ENCODE measurements at places on chromosomes 16 and 17. TPM values are rescaled to one million over a fixed set of nuclear protein-coding genes. Genes with fewer than 3 reads are reported as not detected.

Gene PRKCB
- total RNA-seq: 76.0 TPM

Gene MT1X
- 6.1 TPM for total RNA-seq

Gene FAM171A2
- total RNA-seq: 0.32 TPM

Gene B4GALNT2
- total RNA-seq: 0.02 TPM

Gene TPSG1
- total RNA-seq: not detected

Data from activated T-helper 17 cell treated with anti-CD3 and anti-CD28 coated beads, Interleukin-2, amount 50 U/mL, for 72 hours (primary cell).